ENCODE measurements at places on chromosomes 2 and 18.
A peak's percentile ranks its signal among the peaks of the same experiment; 100 is the strongest.

DNA sequence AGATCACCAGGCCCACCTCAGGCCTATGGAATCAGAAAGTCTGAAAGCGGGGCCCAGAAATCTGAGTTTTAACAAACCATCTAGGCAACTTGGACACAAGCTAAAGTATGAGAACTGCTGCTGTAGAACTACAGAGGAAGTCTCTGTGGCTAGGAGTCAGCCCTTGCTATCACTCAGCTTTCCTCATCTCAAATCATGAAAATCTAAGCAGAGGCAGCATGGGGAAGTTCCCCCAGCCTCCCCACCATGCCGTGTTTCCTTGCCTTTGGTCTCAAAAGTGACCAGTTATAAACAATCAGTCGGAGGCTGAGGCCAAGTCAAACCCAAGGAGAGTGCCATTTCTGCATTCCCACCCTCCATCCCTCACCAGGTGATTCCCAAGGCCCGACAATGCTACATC lies 404.7 kb downstream of the BCL11A start:
- no peak for DNase-seq

- peak; percentile 38 for DNase-seq
Measured at GRCh38 chr2:30798536-30798991, 8.7 kb downstream of the CAPN13 start.

- no peak for DNase-seq
Measured at GRCh38 chr2:84886791-84887190, 5.9 kb upstream of the TRABD2A start.

DNA sequence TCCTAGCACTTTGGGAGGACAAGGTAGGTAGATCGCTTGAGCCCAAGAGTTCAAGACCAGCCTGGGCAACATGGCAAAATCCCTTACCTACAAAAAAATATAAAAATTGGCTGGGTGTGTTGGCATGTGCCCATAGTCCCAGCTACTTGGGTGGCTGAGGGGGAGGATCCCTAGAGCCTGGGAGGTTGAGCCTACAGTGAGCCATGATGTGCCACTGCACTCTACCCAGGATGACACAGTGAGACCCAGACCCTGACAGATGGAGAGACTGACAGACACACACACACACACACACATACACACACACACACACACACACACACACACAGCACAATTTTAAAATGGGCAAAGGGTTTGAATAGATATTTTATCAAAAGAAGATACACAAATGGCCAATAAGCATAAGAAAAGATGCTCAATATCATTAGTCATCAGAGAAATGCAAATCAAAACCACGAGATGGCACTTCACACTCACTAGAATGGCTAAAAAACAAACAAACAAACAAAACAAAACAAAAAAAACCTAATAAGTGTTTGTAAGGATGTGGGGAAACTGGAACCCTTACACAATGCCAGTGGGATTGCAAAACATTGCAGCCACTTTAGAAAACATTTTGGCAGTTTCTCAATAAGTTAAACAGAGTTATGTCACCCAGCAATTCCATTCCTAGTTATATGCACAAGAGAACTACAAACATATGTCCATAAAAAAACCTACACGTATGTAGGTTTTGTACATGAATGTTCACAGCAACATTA lies 42.3 kb downstream of the BAZ2B start:
- DNase-seq: no peak

- no peak for DNase-seq
Measured at GRCh38 chr2:201707753-201708152, 9.3 kb upstream of the MPP4 start.

DNA sequence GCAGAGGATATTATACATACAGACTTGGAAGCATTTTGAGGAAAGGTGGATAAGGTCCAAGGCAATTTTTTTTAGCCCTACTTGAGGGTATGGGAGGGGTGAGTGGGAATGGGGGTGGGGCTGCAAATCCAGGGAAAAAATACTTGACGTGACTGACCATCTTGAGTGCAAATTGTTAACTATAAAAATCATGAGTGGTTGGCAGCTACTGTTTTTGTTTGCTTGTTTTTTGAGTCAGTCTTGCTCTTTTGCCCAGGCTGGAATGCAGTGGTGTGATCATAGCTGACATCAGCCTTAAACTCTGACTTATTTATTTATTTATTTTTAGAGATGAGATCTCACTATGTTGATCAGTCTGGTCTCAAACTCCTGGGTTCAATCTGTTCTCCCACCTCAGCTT lies 458.8 kb downstream of the PIK3C3 start:
- DNase-seq: no peak

DNA sequence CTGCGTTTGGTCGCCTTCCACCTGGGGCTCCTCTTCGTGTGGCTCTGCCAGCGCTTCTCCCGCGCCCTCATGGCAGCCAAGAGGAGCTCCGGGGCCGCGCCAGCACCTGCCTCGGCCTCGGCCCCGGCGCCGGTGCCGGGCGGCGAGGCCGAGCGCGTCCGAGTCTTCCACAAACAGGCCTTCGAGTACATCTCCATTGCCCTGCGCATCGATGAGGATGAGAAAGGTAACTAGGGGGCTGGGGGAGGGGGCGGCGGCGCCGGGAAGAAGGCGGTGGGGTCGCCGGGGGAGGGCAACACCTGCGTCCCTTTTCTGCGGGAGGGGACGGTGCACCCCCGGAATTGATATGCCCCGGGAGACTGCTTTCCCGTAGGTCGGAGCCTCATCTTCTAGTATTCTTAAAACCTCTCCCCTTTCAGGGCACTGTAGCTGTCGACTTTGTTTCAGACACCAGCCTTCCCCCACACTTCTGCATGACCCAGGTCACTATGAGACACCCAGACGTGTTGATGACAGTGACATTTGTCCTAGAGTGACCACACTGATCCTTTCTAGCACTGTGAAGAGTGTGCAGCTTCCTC lies 755 bp downstream of the SPAST start:
- DNase-seq: no peak

DNA sequence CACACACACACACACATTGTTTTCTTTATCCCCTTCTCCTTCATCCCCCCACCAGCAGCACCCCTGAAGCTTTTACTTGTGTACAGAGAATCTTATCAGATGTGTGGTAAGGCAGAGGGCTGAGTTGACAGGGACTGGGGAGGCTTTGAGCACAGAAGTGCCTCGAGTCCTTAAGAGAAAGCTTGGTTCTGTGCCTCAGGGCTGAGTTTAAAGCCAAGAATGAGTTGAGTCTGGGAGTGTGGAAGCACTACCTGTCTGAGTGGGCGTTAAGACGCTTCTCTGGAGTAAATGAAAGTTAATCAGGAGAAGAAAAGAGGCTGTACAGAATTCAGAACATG lies 2.7 kb downstream of the ID2 start:
- DNase-seq: no peak

DNA sequence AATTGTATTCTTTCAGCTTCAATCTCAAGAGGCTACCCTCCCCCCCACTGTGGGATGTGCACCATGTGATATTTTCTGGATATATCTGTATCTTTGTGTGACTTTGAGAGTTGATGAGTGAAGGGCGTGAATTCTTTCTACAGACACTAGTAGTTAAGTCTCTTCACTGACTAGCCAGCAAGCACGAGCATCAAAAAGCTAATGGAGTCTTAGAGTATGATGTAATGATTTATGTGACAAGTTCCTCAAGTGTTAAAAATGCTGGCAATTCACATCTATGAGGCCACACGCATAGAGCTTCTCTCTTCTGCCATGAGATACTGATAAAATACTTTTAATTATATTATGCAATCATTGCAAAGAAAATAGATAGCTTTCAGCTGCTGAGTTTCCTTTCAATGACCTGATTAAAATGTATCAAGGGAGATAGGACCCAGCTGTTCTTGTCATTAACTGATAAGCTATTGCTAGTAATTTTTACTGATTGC lies 304.8 kb downstream of the TRIB2 start:
- no peak for DNase-seq

DNA sequence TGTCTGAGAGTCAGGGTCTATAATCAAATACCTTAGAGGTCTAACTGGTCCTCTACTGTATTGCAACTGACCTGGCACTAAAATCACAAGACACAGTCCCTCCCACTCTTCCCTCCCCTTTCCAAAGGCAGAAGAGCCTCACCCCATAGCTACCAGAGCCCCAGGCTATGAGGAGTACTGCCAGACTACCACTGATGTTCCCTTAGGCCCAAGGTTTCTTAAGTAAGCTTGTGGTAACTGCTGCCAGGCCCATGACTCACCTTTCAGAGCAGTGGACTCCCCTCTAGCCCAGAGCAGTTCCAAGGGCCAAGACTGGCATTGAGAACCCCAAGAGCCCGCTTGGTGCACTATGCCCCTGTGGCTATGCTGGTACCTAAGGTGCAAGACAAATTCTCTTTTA lies 1193.4 kb downstream of the DSC3 start:
- DNase-seq: no peak

DNA sequence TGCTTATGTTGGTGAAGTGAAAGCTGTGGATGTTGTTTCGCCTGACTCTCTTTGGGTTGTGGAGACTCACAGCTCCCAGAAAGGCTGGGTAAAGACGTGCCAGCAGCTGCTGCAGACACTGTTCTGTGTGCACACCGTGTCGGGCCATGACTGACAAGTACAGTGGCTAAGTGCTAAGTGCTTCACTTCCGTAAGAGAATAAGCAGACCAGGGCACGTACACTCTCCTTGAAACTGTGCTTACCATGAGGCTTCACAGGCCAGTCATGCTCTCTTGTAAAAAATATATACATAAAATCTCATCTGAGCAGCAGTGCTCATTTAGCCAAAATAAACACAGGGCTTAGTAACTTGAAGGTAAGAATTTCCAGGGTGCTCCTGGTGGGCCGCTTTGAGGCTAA lies 86.0 kb downstream of the NRP2 start:
- no peak for DNase-seq

DNA sequence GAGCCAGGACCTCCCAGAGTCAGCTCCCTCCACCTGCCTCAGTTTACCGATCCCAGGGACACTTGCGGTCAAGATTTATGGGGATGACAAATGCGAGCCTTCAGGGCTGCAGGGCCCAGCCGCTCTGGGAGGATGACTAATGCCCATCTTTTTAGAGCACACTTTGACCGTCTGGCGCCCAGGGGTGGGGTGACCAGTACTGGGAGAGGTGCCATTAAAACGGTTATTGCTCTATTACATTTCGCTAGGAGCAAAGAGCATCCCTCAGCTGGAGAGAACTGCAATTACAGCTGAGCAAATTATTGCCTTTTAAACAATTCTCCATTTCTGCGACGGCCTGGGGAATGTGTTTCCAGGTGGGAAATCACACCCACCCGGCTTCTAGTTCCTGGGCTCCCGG lies 42.6 kb upstream of the HPCAL1 start:
- no peak for DNase-seq

DNA sequence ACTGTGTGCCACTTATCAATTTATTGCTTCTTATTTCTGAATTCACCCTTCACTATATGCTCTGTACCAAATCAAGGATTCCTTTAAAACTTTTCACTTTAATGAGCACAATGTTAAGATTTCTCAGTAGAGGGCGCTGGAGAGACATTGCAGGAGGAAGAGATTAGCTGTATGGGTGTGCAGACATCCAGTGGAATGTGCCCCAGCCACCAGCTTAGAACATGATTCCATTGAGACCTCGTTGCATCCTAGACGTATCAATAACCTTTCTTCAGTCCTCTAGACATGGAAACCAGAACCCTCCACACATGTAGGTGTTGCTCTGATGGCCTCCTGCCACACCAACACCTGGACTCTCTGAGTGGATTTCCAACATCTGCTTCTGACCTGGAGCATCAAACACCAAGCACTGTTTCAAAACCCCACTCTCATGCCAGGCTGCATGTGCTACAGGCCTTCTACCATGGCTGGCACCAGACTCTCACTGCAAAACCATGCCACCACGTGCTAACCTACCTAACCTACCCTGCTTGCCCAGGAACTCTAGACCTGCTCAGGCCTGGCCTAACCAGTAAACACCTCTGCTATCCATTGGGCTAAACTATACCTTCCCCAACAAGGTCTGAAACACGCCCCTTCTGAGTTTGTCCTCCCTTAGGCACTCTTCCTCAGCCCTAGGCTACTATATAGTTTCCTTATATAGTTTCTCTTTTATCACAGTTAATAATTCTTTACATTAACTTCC lies 633.2 kb upstream of the PKDCC start:
- DNase-seq: peak; percentile 61

GRCh38 chr2:11234309-11234708 lies 79.0 kb downstream of the SLC66A3 start:
- no peak for DNase-seq

DNA sequence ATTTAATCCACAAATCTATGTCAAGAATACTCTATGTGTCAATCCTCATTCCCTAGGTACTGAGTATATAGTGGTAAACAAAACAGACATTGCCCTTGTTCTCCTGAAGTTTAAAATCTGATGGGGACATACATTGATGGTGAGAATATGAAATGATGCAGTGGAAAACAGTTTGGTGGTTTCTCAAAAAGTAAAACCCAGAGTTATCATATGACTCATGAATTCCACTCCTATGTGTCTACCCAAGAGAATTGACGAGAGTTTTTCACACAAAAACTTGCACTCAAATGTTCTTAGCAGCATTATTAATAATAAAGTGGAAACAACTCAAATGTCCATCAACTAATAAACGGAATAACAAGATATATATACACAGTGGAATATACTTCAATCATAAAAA lies 586.7 kb downstream of the CCDC85A start:
- no peak for DNase-seq

- no peak for DNase-seq
Measured at GRCh38 chr2:47310801-47311560, 92.0 kb upstream of the MSH2 start.
